CD4-positive, alpha-beta T cell treated with Interleukin-17A for 1 hour (primary cell): ENCODE measurements at places on chromosomes 4 and X.
A peak's percentile ranks its signal among the peaks of the same experiment; 100 is the strongest.

- no peak for DNase-seq
These were observed 99.5 kb upstream of the BLTP1 start for GRCh38 chr4:122052677-122053076.

DNA sequence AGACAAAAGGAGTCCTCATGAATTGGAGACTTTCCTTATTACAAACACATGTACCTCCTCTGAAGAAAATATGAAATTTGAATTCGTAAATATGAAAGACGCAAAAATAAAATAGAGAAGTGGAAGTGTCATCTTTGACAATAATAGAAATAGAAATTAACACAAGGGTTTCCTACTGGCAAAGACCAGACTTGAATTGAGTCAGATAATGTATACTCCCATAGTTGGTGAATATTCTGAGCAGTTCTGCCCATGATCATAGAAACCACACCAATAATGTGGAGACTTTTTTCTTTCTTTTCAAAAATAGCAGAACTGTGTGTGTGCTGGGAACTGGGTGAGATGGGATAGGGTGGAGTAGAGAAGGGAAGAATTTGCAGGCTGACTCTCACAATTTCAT is 277.7 kb upstream of the TET2 start:
- DNase-seq: no peak

- DNase-seq: no peak
These were observed 47.4 kb upstream of the VEGFC start for GRCh38 chr4:176840166-176840565.

GRCh38 chr4:128521156-128521555 is 233.5 kb upstream of the PGRMC2 start:
- DNase-seq: no peak

DNA sequence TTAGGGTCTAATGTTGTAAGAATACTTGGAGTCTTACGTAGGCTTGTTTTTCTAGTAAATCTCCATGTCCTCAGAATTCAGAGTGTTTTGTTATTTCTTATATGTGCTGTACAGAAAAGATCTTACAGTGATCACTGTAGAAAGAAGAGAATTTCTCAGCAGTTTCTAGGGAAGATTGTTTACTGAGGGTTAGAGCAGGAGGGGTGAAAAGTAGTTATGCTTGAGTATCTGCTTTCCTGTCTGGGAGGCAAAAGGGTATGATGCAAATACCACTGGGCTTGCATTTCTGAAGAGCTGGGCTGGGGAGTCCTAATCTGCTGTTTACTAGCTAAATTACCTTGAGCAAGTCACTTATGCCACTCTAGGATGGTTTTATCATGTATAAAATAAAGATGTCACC is 78.2 kb downstream of the BEND4 start:
- no peak for DNase-seq

GRCh38 chr4:113008135-113008534 is 41.3 kb upstream of the ANK2 start:
- no peak for DNase-seq

DNA sequence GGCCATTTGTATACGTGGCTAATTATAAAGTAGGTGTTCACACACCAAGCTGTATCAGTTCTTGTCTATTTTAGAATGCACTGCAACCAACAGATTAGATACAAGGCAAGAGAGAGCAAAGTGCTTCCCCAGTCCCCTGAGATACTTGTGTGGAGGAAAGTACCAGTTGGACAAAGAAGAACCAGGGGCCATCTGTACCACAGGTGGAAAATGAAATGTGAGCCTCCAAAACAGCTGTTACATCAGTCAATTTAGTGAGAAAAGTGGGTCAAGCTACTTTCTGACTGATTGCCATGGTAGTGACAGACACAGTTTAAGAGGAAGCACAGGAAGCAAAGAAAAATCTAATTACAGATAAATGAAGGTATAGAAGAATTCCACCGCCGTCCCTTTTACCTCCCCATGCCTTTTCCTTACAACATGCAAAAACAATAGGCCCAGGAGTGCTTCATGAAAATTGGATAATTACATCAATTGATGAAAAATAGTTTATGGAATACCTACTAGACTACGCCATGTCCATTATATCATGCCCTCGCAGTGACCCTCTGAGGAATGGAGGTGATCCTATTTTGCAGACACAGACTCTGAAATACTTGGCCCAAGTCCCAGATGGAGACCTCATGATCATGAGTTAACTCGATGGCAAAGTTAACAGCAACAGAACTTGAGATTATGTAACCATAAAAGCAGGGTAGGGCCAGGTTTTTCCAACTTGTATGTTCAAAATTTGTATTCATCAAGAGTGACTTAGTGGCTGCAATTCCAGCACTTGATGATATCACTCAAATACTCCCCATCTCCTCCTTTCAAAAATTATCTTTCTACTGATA is 15.8 kb downstream of the SMPX start:
- no peak for DNase-seq

- DNase-seq: peak; percentile 83
These were observed 2.1 kb downstream of the GAB3 start for GRCh38 chrX:154748712-154749339.

DNA sequence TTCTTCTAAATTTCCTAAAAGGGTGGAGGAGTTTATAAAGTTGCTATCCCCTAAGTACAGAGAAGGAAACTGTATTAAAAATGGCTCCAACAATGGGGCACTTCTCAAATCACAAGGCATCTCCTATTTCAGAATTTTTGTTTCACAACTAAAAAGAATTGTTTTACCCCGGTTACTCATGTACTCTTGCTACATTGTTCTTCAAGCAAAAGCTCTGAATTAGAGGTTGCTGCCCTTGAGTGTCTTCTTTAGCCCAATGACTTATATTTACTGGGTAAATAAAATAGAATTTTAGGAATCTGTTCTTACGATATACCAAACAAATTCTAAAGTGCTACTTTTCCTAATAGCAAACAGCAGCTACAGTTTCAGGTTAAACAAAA is 67.5 kb downstream of the PPEF2 start:
- no peak for DNase-seq

DNA sequence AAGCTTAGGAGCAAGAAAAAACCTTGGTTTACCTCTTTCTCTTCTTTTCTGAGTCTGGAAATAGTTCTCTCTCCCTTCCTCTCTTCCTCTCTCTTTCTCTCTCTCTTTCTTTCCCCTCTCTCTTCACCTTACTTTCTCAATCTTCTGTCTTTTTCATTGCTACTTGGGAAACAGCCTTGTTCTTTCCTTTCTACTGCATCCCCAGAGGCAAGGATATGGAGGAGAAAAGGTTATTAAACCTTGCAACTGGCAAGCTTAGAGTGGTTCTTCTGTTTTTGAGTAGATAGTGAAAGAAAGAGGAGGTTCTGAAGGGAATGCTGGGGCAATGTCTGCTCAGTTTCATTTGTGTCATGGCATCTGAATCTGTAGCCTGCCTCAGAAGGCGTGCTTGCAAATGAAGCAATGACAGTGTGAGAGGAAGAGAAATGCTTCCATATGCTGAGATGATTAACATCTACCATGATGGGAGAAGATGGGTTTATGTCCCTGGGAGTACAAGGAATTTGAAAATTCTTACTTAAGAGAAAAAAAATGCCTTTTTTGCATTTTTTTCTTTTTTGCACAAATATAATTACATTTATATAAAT is 190.6 kb downstream of the CEP135 start:
- no peak for DNase-seq

GRCh38 chrX:1181170-1181569 is 31.3 kb downstream of the CRLF2 start:
- DNase-seq: no peak
